ENCODE measurements at places on chromosomes 12 and 14.

DNA sequence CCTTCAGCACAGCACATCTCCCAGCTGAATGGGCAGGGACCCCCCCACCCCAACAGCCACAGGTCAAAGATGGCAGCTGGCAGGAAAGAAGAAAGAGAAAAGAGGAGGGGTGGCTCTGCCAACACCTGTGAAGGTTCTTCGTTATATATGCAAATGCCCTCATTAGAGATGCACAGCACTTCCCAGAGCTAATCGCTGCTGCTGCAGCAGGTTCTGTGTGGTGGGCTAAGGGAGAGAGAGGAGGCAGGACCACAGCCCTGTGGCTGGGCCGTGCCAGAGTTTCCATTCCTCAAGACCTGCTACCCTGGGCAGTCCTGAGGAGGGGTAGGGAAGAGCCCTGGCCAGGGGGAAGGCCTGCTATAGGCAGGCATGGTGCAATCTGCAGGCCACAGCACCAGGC lies 28.7 kb downstream of the SMUG1 start:
- DNase-seq: no peak

DNA sequence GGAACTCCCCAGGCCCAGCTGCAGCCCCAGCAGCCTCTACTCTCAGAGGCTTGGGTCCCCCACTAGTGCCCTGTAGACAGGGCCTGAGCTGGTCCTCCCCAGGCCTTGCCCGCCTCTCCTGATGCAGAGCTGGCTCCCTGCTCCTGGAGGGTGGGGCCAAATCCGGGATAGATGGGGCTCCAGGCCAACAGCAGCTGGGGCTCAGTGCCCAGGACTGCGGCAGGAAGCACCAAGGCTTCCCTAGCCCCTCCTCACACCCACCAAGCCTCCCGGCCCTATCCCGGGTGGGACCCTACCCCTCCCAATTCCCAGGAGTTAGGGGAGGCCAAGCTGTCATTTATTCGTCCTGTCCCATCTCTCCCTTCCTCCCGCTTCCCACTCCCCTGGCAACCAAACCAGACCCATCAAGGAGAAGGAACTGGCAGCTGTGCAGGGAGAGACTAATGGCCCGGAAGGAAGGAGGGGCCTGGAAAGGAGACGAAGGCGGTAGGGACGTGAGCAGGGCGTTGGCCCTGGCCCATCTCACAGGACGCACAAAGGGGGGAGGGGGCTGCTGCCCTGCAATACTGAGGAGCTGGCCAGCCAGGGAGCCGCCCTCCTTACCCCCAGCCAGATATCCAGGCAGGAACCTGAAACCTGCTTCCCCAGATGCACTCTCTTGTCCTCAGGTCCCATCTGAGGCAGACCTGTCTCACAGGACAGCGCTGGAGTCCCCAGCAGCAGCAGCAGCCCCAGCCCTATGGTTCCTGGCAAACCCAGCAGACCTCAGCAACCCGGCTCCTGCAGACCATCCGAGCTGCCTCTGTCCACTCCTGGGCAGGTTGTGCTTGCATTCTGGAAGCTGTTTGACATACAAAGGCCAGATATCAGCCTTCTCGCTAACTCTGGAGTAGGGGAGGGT lies 1.6 kb upstream of the PRPH start:
- no peak for DNase-seq

DNA sequence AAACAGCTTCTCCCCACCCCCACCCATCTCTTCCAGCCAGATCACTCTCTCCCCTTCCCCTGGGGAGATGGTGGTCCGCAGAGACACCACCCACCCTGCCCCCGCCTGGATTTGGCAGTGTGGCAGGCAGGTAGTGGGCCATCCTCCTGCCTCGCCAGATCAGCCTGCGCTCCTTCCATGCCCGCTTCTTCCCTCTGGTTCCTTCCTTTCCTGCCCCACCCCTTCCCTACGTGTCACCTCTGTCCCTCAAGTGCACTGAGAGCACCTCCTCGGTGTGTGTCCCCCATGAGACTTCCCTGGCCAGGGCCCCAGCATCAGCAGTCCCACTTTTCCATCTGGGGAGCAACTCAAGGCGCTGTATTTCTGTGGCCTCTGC lies 632 bp downstream of the NYNRIN start:
- DNase-seq: no peak

GRCh38 chr12:65499167-65499566 lies 220.7 kb downstream of the MSRB3 start:
- DNase-seq: no peak

DNA sequence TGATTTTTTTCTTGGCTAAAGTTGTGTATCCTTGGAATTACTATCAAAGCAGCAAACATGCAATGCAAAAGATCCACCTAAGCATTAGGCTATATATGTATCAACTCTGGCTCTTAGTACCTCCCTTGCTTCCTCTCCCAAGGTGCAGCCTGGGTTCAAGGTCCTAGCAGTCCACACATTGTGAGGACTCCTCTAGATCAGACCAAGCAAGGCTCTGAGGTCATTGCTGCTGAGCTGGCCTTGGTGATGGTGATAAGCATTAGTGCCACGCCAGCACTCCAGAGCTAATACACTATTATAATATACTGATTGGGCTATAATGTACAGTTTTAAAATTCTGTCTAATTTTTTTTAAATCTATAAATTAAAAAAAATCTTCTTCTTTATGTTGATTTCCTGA lies 196.9 kb upstream of the BTG1 start:
- no peak for DNase-seq

GRCh38 chr14:92589213-92589852 lies 75.8 kb downstream of the RIN3 start:
- no peak for DNase-seq

Measured in fibroblast of skin of back (primary cell).